Chondrocyte (in vitro differentiated cells): ENCODE measurements at places on chromosomes 12 and 14. TPM values are rescaled to one million over a fixed set of nuclear protein-coding genes. Genes with fewer than 3 reads are reported as not detected.

- no peak overlapping the region for H3K27ac ChIP-seq
- H3K27me3 ChIP-seq = no peaks in the 10 kb centered on the region
- H3K4me3 ChIP-seq = no peak overlapping the region
- H3K4me1 ChIP-seq = peaks cover 17% of the 10 kb centered on the region
- no peaks in the 10 kb centered on the region for H3K36me3 ChIP-seq
Measured at GRCh38 chr12:955939-956338, 6.4 kb upstream of the RAD52 start.

DNA sequence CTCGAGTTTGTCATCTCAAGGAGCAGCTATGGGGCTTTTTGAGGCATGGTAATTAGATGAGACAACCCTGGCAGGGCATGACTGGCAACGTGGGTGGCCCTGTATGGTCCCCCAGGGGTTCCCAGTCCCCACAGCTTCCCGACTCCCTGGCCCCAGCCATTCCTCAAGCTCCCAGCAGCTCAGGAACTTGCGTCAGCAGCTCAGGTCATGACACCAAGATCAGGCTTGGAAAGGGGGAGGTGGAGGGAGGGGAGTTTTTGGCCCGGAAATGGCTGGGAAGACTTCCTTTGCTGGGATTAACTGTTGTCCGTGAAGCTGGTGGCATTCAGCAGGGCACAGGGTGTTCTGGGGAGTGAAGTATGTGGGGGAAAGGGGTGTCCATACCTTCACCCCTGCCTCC lies 10.4 kb upstream of the NRIP2 start:
- no peaks in the 10 kb centered on the region for H3K27me3 ChIP-seq
- H3K36me3 ChIP-seq = no peaks in the 10 kb centered on the region
- no peak overlapping the region for H3K4me3 ChIP-seq
- peak overlapping the region; percentile 57 for H3K27ac ChIP-seq
- DNase-seq = no peak
- H3K4me1 ChIP-seq = peaks cover 44% of the 10 kb centered on the region

DNA sequence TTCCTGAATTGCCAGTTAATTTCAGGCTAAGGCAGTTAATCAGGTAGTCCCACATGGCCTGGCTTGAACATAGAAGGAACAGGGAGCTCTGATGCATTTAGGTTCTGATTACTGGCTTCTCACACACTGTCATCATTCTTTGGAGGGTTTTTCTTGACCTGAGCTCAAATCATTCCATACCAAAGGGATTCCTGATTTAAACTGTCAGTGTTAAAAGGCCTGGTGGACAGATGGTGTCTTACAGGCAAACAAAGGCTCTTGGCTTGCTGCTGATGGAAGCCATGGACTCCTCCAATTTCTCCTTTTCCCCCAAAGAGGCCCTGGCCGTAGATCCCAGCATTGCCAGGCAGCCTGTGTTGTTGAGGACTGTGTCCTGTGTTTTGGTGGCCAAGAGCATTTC lies 30.2 kb downstream of the CACNA1C start:
- peaks cover 65% of the 10 kb centered on the region for H3K4me1 ChIP-seq
- peak overlapping the region; percentile 58 for H3K27ac ChIP-seq
- H3K36me3 ChIP-seq = peaks cover 7% of the 10 kb centered on the region
- H3K27me3 ChIP-seq = no peaks in the 10 kb centered on the region
- no peak for DNase-seq

- H3K27me3 ChIP-seq = no peaks in the 10 kb centered on the region
- peaks cover 7% of the 10 kb centered on the region for H3K4me1 ChIP-seq
- no peak for DNase-seq
- H3K36me3 ChIP-seq = no peaks in the 10 kb centered on the region
Measured at GRCh38 chr12:68971404-68971803, 38.4 kb upstream of the CPM start.

GRCh38 chr12:103881261-103881660 lies 40.2 kb upstream of the NT5DC3 start:
- no peak overlapping the region for H3K4me3 ChIP-seq
- no peak overlapping the region for H3K27ac ChIP-seq
- H3K27me3 ChIP-seq = no peaks in the 10 kb centered on the region
- H3K36me3 ChIP-seq = no peaks in the 10 kb centered on the region
- peaks cover 8% of the 10 kb centered on the region for H3K4me1 ChIP-seq

GRCh38 chr12:91483471-91483985 lies 300.9 kb upstream of the DCN start:
- H3K27ac ChIP-seq = no peak overlapping the region
- DNase-seq = no peak
- no peaks in the 10 kb centered on the region for H3K27me3 ChIP-seq
- H3K4me1 ChIP-seq = peaks cover 10% of the 10 kb centered on the region

DNA sequence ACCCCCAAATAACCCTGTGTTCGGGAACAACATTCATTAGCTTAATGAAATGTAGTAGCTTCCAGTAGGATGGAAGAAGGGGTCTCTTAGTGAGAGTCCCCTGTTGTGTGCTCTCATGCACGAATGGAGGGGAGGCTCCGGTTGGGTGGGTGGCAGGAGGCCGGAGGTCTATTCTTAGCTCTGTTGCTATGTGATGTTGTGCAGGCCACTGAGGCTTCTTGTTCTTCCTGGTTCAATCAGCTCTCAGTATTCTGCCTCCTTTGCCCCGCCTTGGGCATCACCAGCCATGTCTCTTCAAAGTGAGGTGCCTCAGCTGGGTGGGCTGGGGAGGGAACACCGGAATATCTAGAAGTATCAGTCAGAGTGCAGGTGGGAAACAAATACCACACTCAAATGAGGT lies 50.8 kb downstream of the KCNA1 start:
- H3K27ac ChIP-seq = no peak overlapping the region
- peaks cover 41% of the 10 kb centered on the region for H3K4me1 ChIP-seq
- no peak overlapping the region for H3K4me3 ChIP-seq
- no peak for DNase-seq
- H3K36me3 ChIP-seq = no peaks in the 10 kb centered on the region
- H3K27me3 ChIP-seq = peaks cover 12% of the 10 kb centered on the region

- H3K4me3 ChIP-seq = peak overlapping the region; percentile 86
- no peaks in the 10 kb centered on the region for H3K36me3 ChIP-seq
- no peaks in the 10 kb centered on the region for H3K27me3 ChIP-seq
- peaks cover 45% of the 10 kb centered on the region for H3K4me1 ChIP-seq
Measured at GRCh38 chr14:39265806-39266524, 32.2 kb downstream of the MIA2 start.

- peaks cover 25% of the 10 kb centered on the region for H3K27me3 ChIP-seq
- H3K4me1 ChIP-seq = no peaks in the 10 kb centered on the region
- DNase-seq = no peak
- no peaks in the 10 kb centered on the region for H3K36me3 ChIP-seq
- H3K27ac ChIP-seq = no peak overlapping the region
- H3K4me3 ChIP-seq = no peak overlapping the region
Measured at GRCh38 chr12:108173160-108173559, 44.1 kb downstream of the WSCD2 start.

DNA sequence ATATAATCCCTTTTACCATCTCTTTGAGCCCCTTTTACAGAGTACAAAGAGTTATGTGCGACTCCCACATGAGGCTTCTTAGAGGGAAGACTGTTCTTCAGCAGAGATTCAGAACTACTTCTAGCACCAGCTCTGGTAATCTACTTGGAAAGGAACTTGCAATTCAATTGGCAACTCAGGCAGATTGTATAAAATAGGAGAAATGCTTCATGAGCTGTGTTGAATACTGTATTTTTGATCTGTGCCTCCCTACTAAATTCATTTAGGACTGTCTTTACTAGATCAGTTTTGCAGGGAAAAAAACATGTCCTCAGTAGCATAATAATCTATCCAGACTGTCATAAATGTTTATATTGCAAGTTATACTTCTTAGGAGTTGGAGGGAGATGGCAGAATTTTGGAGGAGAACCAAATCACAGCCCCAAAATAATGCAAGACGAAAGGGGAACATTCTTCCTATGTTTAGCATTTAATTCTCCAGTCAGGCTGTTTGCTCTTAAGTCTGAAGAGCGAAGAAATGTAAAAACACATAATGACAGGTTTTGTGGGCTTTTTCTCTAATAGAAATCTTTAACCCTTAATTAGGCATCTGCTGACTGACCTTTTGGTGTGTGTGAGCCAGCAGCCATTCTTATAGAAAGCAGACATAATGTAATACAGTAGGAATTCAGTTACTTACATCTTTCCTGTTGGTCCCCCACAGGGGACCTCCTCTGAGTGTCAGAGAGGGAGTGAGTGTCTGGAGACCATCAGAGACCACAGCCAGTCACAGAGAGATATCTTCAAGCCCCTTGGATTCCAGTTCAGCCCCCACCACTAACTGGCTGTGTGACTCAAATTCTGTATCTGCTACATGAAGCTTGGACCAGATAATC lies 3.9 kb downstream of the ANO4 start:
- H3K27me3 ChIP-seq = no peaks in the 10 kb centered on the region
- peak overlapping the region; percentile 40 for H3K4me3 ChIP-seq
- H3K27ac ChIP-seq = peak overlapping the region; percentile 92
- no peak for DNase-seq

DNA sequence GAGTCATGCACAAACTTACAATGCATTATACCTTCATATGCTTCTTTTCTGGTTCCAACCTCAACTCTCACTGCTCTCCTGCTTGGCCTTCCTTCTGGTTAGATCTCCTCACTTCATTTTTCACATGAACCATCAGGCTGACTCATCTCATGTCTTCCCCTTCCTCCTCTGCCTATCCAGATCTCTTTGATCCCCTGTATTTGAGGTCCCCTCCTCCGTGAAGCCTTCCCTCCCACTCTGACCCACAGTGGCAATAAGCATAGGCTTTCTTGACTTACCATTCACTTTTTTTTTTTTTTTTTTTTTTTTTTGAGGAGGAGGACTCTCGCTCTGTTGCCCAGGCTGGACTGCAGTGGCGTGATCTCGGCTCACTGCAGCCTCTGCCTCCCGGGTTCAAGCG lies 14.7 kb upstream of the ASIC1 start:
- H3K27ac ChIP-seq = no peak overlapping the region
- no peaks in the 10 kb centered on the region for H3K36me3 ChIP-seq
- H3K4me1 ChIP-seq = no peaks in the 10 kb centered on the region
- H3K27me3 ChIP-seq = peaks cover 2% of the 10 kb centered on the region

- no peaks in the 10 kb centered on the region for H3K4me1 ChIP-seq
- no peaks in the 10 kb centered on the region for H3K27me3 ChIP-seq
- no peak overlapping the region for H3K4me3 ChIP-seq
- H3K36me3 ChIP-seq = peaks cover 3% of the 10 kb centered on the region
Measured at GRCh38 chr12:55697686-55698085, 10.0 kb downstream of the ITGA7 start.

GRCh38 chr12:94182986-94183707 lies 34.8 kb downstream of the PLXNC1 start:
- peaks cover under 1% of the 10 kb centered on the region for H3K36me3 ChIP-seq
- DNase-seq = no peak
- H3K4me3 ChIP-seq = no peak overlapping the region
- peaks cover 11% of the 10 kb centered on the region for H3K4me1 ChIP-seq
- H3K27ac ChIP-seq = peak overlapping the region; percentile 10

DNA sequence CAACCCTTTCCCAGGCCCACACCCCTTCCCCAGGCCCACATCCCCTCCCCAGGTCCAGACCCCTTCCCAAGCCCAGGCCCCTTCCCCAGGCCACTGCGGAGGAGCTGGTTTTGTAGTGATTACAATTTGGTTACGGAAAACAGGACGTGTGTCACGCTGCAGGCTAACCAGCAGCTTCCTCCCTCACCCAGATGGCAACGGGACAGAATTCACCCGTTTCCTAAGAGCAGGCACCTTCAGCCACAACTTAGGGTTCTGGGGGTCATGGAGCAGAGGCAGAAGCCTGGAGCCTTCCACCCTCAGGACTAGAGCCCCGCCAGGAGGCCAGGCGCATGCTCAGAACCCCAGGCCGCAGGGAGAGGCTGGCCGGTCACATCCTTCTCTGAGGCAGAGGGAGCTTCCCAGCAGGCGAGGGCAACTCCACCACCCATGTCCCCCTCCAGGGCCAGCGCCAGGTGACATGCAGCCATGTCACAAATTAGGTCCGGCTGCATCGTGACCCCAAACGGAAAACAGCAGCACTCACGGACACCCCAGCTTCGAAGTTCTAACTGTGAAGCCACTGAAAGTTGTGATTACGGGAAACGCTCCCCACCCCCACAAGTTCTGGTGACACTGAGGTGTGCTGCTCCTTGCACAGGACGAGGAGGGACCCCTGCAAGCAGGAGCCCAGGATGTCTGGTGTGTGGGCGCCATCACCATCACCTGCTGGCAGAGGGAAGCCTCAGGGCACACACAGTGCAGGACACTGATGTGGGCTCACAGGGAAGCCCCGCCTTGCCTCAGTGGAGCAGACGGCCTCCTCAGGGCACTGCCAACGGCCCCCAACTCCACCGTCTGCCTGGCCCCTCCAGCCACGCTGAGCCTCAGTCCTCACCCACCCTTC lies 7.7 kb downstream of the BRF1 start:
- no peak for DNase-seq
- H3K27ac ChIP-seq = no peak overlapping the region
- peaks cover 10% of the 10 kb centered on the region for H3K4me1 ChIP-seq
- no peaks in the 10 kb centered on the region for H3K36me3 ChIP-seq
- H3K27me3 ChIP-seq = no peaks in the 10 kb centered on the region

DNA sequence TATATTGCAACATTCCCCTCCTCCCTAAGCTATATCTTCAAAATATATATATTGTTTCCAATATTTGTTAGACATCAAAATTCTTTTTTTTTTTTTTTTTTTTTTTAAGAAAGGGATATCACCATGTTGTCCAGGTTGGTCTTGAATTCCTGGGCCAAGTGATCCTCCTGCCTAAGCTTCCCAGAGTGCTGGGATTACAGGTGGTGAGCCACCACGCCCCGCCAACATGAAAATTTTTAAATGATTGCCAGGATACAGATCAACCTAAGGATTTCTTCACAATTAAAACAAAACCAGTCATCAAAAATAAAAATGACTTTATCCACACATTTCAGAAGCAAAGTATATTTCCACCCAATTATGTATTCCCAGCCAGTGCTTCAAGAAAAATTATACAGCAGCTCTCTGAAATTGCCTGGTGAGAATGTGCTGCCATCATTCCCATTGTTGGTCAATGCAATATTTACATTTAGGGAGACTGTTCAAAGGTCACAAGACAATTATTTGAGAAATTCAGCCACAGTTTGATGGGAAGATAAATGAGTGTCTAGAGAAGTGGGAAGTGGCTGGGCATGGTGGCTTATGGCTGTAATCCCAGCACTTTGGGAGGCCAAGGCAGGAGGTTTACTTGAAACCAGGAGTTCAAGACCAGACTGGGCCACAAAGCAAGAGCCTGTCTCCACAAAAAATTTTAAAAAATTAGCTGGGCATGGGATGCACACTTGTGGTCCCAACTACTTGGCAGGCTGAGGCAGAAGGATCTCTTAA lies 141.7 kb upstream of the AMIGO2 start:
- peaks cover 38% of the 10 kb centered on the region for H3K4me1 ChIP-seq
- DNase-seq = no peak
- H3K4me3 ChIP-seq = no peak overlapping the region

DNA sequence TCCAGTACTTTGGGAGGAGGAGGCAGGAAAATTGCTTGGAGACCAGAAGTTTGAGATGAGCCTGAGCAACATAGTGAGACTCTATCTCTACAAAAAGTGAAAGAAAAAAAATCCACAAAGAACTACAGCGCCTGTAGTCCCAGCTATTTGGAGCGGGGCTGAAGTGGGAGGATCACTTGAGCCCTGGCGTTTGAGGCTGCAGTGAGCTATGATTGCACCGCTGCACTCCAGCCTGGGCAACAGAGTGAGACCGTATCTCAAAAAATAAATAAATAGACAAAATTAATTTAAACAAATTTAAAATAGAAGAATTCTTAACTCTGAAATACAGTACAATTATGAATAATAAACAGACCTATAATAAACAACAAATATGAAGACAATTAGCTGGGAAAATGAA lies 40.9 kb downstream of the ATL1 start:
- DNase-seq = no peak
- no peaks in the 10 kb centered on the region for H3K36me3 ChIP-seq
- no peak overlapping the region for H3K27ac ChIP-seq
- no peaks in the 10 kb centered on the region for H3K27me3 ChIP-seq
- peaks cover 10% of the 10 kb centered on the region for H3K4me1 ChIP-seq

The TAS2R7 gene
- total RNA-seq = not detected in 3 replicates

The SRRM4 gene
- not detected in 3 replicates for total RNA-seq

The KRT83 gene
- not detected in 3 replicates for total RNA-seq

The KRT6A gene
- total RNA-seq = not detected in 3 replicates

The GZMB gene
- total RNA-seq = not detected in 3 replicates

The ERP27 gene
- total RNA-seq = 0.73 to 0.87 TPM (median 0.77 TPM) in 3 replicates

The KLHDC1 gene
- total RNA-seq = 3.3 to 7.2 TPM (median 4.5 TPM) in 3 replicates
